SK-N-MC (cell line): ENCODE measurements at places on chromosomes 16 and 17.

- DNase-seq: no peak
Measured at GRCh38 chr16:9970796-9971195, 211.4 kb downstream of the GRIN2A start.

DNA sequence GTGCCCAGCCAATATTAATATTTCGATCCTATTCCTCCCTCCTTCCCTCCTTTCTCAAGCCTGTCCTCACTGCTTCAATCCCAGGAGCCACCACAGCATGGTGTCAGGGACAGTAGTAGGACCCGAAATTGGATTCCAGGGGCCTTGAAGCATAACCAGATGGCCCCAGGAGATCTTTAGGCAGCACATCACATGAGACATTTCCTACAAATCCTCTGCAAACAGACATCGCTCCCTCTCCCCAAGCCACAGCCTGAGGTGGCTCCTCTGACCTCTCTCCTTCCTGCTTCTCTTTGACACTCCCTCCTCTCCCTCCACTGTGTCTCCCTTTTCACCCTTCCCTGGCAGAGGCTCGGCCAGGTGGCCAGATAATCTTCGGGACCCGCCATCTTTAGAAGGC is 76.6 kb downstream of the BMERB1 start:
- no peak for DNase-seq

DNA sequence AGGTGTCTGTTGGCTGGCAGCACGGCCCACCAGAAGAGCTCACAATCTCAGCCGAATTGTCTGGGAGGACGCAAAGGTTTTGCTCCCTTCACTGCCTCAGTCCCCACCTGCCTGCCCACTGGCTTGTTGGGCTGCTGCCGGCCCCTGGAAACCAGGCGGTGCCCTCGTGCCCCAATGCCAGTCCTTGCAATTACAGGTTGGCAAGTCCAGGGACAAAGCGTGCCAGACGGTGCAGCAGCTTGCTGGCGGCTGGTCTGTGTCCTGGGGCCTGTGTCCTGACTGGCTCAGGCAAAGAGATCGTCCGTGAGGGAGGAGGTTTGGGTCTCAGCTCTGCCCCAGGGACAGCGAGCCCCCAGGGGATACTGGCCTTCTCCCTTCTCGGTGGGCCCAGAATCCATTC is 24.6 kb upstream of the SPNS2 start:
- no peak for DNase-seq

DNA sequence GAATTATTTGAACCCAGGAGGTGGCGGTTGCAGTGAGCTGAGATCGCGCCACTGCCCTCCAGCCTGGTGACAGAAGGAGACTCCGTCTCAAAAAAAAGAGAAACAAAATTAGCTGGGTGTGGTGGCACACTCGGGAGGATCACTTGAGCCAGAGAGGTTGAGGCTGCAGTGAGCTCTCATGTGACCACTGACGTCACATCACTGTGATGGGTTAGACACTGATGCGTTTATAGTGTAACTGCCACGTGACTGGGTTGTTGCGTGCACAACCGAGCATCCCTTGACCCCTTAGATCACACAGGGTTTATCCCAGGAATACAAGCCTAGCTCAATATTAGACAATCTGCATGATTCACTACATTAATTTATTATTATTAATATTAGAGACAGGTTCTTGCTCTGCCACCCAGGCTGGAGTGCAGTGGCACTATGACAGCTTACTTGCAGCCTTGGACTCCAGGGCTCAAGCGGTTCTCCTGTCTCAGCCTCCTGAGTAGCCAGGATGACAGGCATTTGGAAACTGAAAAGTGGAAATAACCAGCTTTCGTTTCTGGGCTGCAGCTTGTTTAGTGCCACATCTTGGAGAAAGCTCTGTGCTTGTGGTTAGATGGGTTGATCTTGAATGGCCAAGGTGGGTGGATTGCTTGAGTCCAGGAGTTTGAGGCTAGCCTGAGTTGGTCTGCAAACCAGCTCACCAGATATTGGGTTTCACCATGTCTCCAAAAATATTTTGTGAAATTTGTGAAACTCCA is 26.4 kb upstream of the ABR start:
- DNase-seq: no peak

GRCh38 chr17:67502151-67502550 is 125.1 kb downstream of the PITPNC1 start:
- DNase-seq: no peak

GRCh38 chr17:21467739-21468490 is 91.8 kb downstream of the KCNJ12 start:
- no peak for DNase-seq

- no peak for DNase-seq
Measured at GRCh38 chr16:79297805-79298204, 302.7 kb downstream of the MAF start.

DNA sequence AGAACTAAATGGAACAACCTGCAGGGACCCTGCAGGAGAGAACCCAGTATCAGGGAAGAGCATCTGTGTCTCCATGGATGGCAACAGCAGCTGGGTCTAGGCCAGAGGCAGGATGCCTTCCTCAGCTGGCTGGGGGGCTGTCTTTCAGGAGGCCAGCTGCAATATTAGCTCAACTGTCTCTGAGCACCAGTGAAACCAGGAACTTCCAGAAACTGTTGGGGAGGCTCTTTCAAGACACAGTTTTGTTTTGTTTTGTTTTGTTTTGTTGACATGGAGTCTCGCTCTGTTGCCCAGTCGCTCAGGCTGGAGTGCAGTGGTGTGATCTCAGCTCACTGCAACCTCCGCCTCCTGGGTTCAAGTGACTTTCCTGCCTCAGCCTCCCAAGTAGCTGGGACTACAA is 7.6 kb downstream of the GPR142 start:
- no peak for DNase-seq

DNA sequence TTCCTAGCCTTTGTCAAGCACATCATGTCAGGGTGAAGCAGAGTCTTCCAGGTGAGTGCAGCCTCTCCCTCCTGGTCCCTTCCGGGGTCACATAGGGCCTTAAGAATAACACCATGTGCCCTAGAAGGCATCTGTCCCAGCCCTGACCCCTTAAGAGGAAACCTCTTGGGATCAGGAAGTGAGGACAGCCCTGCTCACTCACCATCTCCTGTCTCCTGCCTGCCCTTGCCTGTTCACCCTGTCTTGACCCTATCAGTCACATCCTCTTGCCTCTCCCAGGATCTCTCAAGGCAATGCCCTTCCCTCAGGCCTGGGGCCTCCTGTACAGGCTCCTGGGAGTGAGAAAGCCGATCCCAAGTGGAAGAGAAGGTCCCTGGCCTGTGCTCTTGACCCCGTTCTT is 13.9 kb downstream of the MYL4 start:
- DNase-seq: no peak

GRCh38 chr16:29141586-29142324 is 156.9 kb downstream of the LAT start:
- no peak for DNase-seq

GRCh38 chr17:17485420-17485819 is 8.6 kb downstream of the MED9 start:
- DNase-seq: no peak

- no peak for DNase-seq
Measured at GRCh38 chr17:78349891-78350642, 9.8 kb downstream of the SOCS3 start.

GRCh38 chr17:76262732-76263344 is 2.3 kb upstream of the UBALD2 start:
- DNase-seq: no peak

- DNase-seq: no peak
Measured at GRCh38 chr16:13835387-13835786, 84.6 kb upstream of the ERCC4 start.

- DNase-seq: no peak
Measured at GRCh38 chr17:63426917-63427308, 19.2 kb downstream of the CYB561 start.

DNA sequence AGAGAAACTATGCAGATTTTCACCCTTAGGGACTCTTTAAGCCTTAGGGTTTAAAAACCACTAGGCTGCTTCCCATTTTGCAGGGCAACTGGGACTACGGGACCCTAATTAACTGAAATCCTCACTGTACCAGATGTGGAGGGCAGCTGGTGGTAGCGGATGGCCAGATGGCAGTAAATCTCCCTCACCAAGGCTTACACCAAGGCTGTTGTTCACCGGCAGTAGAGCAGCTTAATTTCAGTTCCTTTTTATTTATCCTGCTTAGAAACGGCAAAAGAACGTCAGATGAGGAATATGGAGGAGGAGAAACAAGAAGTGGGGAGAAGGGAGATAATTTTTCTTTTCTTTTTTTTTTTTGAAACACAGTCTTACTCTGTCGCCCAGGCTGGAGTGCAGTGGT is 6.5 kb downstream of the ABHD15 start:
- DNase-seq: no peak

GRCh38 chr17:27480699-27481098 is 24.5 kb downstream of the KSR1 start:
- DNase-seq: no peak

GRCh38 chr16:84247331-84247730 is 7.5 kb upstream of the KCNG4 start:
- no peak for DNase-seq
